ENCODE measurements at places on chromosomes 13 and 19. TPM values are rescaled to one million over a fixed set of nuclear protein-coding genes. Genes with fewer than 3 reads are reported as not detected.

ZNF582 gene
- 3.6 TPM for total RNA-seq

DNA sequence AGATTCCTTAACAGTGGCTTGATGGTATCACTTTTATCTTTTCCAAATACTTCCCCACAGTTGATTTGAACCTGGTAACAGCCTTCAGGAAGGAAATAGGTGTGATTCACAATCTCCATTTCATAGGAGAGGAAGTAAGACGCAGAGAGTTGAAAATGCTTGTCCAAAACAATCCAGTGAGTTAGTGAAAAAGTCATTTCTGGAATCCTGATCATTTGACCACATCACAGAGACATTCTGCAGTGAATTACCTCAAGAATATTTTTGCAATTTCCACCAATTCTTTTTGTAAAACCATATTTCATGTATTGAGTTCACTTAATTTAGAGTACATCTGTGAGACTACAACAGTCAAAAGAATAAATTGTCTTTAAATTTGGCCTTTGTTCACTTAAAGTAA is 292.8 kb downstream of the DCLK1 start:
- DNase-seq = peak; percentile 96
- H3K27ac ChIP-seq = peak overlapping the region; percentile 95
- H3K4me3 ChIP-seq = no peak overlapping the region
- no peaks in the 10 kb centered on the region for H3K27me3 ChIP-seq

- H3K27ac ChIP-seq = no peak overlapping the region
- no peak overlapping the region for H3K4me3 ChIP-seq
- H3K36me3 ChIP-seq = no peaks in the 10 kb centered on the region
- no peaks in the 10 kb centered on the region for H3K4me1 ChIP-seq
- DNase-seq = no peak
Measured at GRCh38 chr13:27372896-27373295, 51.5 kb upstream of the GTF3A start.

SCEL gene
- total RNA-seq = not detected

DNA sequence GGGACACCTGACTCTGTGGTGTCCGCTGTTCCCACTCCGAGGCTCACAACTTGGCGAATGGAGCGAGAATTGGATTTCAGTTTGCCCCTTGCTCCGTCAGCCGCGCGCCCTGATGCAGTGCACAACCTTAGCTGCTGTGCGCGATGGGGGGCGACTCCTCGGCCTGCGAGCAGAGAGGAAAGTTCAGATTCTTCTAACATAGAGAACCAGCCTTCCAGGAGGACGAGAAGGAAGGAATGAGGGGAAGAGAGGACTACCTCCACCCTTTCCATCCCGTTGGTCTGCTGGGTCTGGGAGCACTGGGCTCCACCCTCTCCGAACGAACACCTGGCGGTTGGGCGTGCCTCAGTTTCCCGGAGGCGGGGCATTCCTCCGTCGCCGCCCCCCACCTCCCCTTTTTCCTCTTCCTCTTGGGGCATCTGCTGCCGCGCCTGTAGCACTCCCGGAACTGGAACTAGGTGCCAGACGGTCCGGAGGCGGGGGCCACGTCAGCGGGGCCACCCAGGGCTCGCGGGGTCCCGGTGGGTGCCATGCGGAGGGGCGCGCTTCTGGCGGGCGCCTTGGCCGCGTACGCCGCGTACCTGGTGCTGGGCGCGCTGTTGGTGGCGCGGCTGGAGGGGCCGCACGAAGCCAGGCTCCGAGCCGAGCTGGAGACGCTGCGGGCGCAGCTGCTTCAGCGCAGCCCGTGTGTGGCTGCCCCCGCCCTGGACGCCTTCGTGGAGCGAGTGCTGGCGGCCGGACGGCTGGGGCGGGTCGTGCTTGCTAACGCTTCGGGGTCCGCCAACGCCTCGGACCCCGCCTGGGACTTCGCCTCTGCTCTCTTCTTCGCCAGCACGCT is at the start of gene KCNK6:
Gene KCNK6 (plus strand): TSS at position 425 of the 838 bp plus-strand sequence. CDS start 106 bp downstream, at position 531.
- H3K4me3 ChIP-seq = peak within 1 kb of the TSS; percentile 60
- H3K27me3 ChIP-seq = peaks cover 9% of the 10 kb centered on the region
- H3K36me3 ChIP-seq = no peaks in the 10 kb centered on the region
- peak; percentile 14 for DNase-seq

- H3K36me3 ChIP-seq = no peaks in the 10 kb centered on the region
- H3K4me3 ChIP-seq = no peak overlapping the region
- H3K27ac ChIP-seq = no peak overlapping the region
- DNase-seq = no peak
Measured at GRCh38 chr13:79915114-79915811, 425.7 kb downstream of the SPRY2 start.

GRCh38 chr13:113565526-113566226 is 18.9 kb upstream of the TFDP1 start:
- no peak overlapping the region for H3K27ac ChIP-seq
- H3K27me3 ChIP-seq = no peaks in the 10 kb centered on the region
- no peak for DNase-seq
- no peak overlapping the region for H3K4me3 ChIP-seq
- no peaks in the 10 kb centered on the region for H3K36me3 ChIP-seq

- H3K4me3 ChIP-seq = no peak overlapping the region
- H3K36me3 ChIP-seq = no peaks in the 10 kb centered on the region
- no peak overlapping the region for H3K27ac ChIP-seq
- H3K4me1 ChIP-seq = no peaks in the 10 kb centered on the region
Measured at GRCh38 chr13:58434943-58435342, 803.4 kb downstream of the PCDH17 start.

GARIN5B gene
- 0.10 TPM for total RNA-seq

IL12RB1 gene
- total RNA-seq = 0.07 TPM

GRCh38 chr19:39413272-39413910 is 922 bp downstream of the PLEKHG2 start:
- DNase-seq = no peak
- no peaks in the 10 kb centered on the region for H3K27me3 ChIP-seq
- peak overlapping the region; percentile 97 for H3K27ac ChIP-seq
- peaks cover 43% of the 10 kb centered on the region for H3K4me1 ChIP-seq

- no peak for DNase-seq
- no peak overlapping the region for H3K27ac ChIP-seq
- H3K36me3 ChIP-seq = peaks cover 5% of the 10 kb centered on the region
- H3K4me1 ChIP-seq = no peaks in the 10 kb centered on the region
Measured at GRCh38 chr13:49740870-49741269, 49.6 kb upstream of the EBPL start.

DNA sequence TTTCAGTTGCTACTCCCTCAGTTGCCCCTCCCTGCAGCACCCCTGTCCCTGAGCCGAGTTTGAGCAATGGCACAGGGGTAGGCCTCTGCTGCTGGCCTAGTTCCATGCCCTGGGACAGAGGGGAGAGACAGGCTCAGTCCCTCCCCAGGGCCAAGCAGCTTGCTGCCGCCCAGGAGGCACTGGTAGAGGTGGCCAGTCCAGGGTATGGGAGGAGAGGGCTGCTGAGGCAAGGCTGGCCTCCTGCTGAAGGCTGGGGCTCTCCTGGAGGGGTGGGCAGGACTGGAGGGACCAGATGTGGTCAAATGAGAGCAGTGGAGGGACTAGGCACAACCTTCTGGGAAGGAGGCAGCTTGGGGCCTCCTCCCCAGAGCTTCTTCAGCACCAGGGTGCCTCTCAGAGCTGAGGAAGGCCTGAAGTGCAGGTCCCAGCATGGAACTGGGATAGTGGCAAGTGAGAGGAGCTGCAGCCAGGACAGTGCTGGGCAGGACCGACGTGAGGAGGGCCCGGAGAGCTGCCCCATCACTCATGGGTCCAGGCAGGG is 29.8 kb upstream of the VSTM2B start:
- no peaks in the 10 kb centered on the region for H3K36me3 ChIP-seq
- H3K27me3 ChIP-seq = no peaks in the 10 kb centered on the region
- H3K27ac ChIP-seq = no peak overlapping the region

DNA sequence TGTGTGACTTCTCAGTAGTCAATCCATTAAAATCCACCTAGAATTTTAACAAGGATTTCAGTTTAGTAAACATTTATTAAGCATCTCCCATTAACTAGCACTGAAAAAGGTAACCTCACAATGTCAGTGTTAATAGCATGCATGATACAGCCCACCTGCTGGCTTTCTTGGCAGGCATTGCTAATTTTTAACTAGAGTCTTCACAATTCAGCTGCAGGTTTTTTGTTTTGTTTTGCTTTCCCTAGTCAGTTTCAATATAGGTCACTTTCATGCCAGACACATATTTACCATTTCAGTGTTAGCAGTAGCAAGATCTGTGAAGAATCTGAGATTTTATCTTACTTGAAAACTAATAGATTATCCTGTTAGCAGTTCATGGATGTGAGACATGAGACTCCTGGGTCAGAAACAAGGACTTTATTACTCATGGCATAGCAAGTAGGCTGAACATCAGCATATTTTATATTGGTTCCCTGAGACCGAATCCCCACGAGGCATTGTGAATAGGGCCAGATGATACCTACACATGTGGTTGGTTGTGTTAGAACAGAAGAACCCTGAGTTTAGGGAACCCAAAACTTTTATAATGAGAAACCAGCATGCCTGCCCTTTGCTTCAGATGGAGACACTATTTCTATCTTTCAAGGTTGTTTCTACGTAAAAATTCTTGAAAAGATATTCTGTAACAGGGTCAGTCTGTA is 198.0 kb upstream of the HTR2A start:
- no peaks in the 10 kb centered on the region for H3K27me3 ChIP-seq
- no peaks in the 10 kb centered on the region for H3K4me1 ChIP-seq
- no peak overlapping the region for H3K4me3 ChIP-seq
- no peak for DNase-seq
- H3K27ac ChIP-seq = no peak overlapping the region

DNA sequence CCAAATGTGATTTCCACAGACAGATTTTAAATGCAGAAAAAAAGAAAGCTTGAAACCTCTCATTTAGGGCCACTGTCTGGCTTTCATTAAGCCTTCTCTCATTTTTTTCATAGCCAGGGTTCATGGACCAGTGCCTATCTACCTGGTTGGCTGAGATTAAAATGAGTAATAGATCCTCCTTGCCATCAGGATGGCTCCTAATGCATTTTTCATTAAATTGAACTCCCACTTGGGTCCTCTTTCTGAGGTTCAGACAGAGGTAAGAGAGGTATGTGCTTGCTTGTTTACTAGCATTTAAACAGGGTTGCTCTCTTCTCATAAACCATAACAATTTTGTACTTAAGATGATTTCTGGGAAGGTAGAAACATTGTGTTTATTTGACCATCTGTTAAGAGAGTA is 473.0 kb downstream of the TBC1D4 start:
- H3K4me1 ChIP-seq = no peaks in the 10 kb centered on the region
- no peak overlapping the region for H3K4me3 ChIP-seq
- no peak overlapping the region for H3K27ac ChIP-seq
- no peaks in the 10 kb centered on the region for H3K36me3 ChIP-seq

GRCh38 chr13:26895081-26895807 is 134.7 kb upstream of the GPR12 start:
- H3K36me3 ChIP-seq = no peaks in the 10 kb centered on the region
- H3K4me1 ChIP-seq = no peaks in the 10 kb centered on the region
- H3K27ac ChIP-seq = no peak overlapping the region
- H3K27me3 ChIP-seq = peaks cover 2% of the 10 kb centered on the region

GRCh38 chr13:40344270-40345148 is 321.9 kb downstream of the FOXO1 start:
- DNase-seq = peak; percentile 46
- H3K36me3 ChIP-seq = no peaks in the 10 kb centered on the region
- no peak overlapping the region for H3K4me3 ChIP-seq
- no peaks in the 10 kb centered on the region for H3K27me3 ChIP-seq
- no peak overlapping the region for H3K27ac ChIP-seq

DNA sequence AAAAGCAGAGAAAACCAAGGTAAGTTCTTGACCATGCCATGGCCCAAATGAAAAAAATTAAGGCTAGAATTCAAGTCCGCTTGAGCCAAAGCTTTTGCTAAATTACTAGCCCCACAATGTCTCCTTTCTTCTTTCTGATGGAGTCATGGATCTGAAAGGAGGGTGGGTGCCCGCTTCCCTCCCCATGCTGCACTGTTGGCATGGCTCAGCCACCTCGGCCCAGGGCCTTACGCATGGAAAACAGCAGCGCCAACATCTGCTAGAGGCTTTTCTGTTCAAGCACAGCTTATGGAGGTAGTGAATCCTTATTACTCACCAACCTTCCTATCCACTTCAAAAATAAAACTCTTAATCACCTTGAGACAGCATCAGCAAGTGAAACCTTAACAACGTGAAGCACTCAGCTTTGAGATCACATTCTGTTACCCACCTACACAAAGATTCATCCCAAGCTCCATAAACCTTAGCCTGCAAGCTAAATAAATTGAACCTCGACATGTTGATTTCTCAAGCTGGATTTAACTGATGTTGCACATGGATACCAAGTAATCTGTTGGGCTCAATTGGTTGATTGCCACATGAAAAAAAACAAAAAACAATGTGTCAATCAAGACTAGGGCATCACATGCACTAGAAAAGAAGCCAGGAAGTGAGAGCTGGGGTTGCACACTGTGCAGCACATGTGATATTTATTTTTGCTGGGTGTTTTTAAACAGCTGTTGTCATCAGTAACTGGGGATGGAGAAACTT is 43.4 kb downstream of the TPT1 start:
- H3K4me1 ChIP-seq = no peaks in the 10 kb centered on the region
- DNase-seq = no peak
- H3K4me3 ChIP-seq = no peak overlapping the region
- H3K27me3 ChIP-seq = no peaks in the 10 kb centered on the region
- H3K27ac ChIP-seq = no peak overlapping the region

- DNase-seq = no peak
- H3K4me3 ChIP-seq = no peak overlapping the region
- peaks cover 17% of the 10 kb centered on the region for H3K27me3 ChIP-seq
- no peaks in the 10 kb centered on the region for H3K36me3 ChIP-seq
- peaks cover 4% of the 10 kb centered on the region for H3K4me1 ChIP-seq
Measured at GRCh38 chr13:43129066-43129465, 105.7 kb downstream of the DNAJC15 start.

GRCh38 chr13:78875792-78876580 is 217.0 kb upstream of the OBI1 start:
- H3K36me3 ChIP-seq = no peaks in the 10 kb centered on the region
- no peak overlapping the region for H3K27ac ChIP-seq
- H3K4me3 ChIP-seq = no peak overlapping the region

PLPP2 gene
- total RNA-seq = 2.9 TPM

DNA sequence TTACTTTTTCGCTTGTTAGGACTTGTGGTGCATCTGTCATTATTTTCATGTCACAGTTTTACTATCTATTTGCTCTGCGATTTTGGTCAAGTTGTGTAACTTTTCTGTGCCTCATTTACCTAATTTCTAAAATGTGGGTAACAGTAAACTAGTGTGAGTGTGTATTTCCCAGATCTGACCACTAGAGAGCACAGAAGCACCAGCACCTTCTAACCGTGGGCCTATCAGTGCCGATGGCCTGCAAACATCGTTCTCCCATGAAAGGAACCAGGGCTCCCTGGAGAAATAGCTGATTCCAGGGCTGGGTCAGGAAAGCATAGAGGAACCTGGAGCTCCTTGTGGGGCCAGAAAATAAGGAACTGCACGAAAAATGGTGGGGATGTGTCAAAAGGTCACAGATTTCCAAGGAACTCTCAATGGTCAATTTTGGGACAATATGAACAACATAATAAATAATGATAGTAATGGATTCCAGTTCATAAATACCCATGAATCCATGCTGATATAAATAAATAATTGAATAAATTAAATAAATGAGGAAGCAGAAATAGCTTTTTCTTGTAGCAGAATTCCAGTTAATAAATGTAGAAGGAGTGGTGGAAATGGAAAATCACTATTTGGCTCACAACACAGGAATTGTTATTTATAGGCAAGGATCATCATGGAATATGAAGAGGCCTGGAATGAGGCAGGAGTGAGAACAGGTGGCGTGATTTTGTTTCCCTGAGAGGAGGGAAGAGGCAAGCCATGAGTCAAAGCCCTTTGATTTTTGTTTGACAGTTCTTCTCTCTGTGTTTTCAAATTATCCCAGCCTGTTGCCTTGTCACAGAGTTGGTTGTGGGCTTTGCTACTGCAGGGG is 31.1 kb downstream of the CEACAM8 start:
- H3K36me3 ChIP-seq = no peaks in the 10 kb centered on the region
- DNase-seq = peak; percentile 28
- H3K27ac ChIP-seq = no peak overlapping the region
- peaks cover 8% of the 10 kb centered on the region for H3K27me3 ChIP-seq
- no peaks in the 10 kb centered on the region for H3K4me1 ChIP-seq

EID2B gene
- total RNA-seq = 2.1 TPM

CD37 gene
- total RNA-seq = not detected
